AG04450 (cell line): ENCODE measurements at places on chromosomes 2 and 18. TPM values are rescaled to one million over a fixed set of nuclear protein-coding genes. Genes with fewer than 3 reads are reported as not detected.

The APLF gene
- polyA plus RNA-seq = 2.5 and 3.6 TPM in 2 replicates

The ALLC gene
- not detected in 2 replicates for polyA plus RNA-seq

The COBLL1 gene
- polyA plus RNA-seq = 0.48 and 0.79 TPM in 2 replicates

The CD8B2 gene
- polyA plus RNA-seq = not detected in 2 replicates

The LRRC30 gene
- polyA plus RNA-seq = not detected in 2 replicates
